Anterior cingulate cortex (tissue), 58 donors: ENCODE measurements at places on chromosomes 4 and X.

GRCh38 chr4:182140547-182140946 is 102.7 kb upstream of the TENM3 start:
- no peak for DNase-seq

- DNase-seq, result no peak
Observed at GRCh38 chr4:44662623-44663005, 11.2 kb upstream of the YIPF7 start.

- DNase-seq, result no peak
Observed at GRCh38 chr4:163164591-163164990, 2.1 kb downstream of the NAF1 start.

- DNase-seq, result no peak
Observed at GRCh38 chrX:134929808-134930207, 61.0 kb upstream of the SMIM10 start.

GRCh38 chr4:40253906-40254305 is 57.1 kb downstream of the RHOH start:
- no peak for DNase-seq

- no peak for DNase-seq
Observed at GRCh38 chr4:7416745-7417432, 17.8 kb downstream of the PSAPL1 start.

DNA sequence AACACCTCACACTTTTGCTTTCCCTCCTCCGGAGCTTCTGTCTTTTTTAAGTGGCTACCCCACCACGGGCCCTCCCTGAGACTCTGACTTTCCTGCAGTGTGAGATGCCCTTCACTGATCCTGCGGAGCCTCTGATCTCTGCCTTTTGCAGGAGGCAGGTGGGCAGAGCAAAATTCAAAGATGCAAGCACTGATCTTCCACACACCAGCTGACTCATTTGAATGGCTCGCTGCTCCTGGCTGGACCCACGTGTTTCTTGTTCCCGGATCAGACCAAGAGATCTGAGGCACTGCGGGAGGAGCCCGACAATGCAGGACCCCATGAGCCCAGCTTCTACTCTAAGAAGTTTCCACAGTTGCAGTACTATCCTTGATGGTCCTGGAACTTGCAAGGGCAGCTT is 1607.9 kb upstream of the TENM3 start:
- DNase-seq, result no peak

- DNase-seq, result no peak
Observed at GRCh38 chr4:11720292-11720691, 291.6 kb upstream of the HS3ST1 start.

- no peak for DNase-seq
Observed at GRCh38 chrX:17299206-17299605, 75.8 kb upstream of the NHS start.

DNA sequence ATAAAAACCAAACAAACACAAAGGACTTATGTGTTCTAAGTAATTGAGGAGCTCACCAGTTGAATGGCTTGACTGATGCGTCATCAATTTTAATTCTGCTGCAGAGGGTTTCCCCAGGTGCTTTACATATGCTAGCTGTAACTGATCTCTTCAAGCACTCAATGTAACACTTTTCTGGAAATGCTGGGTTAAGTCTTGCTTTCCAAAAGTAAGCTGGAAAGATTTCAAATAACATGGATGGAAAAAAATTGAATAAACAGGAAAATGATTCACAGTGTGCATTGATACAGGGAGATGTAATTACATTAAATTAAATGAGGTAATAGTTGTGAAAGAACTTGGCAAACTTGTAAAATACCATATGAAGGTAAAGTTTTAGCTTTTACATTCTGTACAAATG is 186.7 kb upstream of the WDFY3 start:
- no peak for DNase-seq

DNA sequence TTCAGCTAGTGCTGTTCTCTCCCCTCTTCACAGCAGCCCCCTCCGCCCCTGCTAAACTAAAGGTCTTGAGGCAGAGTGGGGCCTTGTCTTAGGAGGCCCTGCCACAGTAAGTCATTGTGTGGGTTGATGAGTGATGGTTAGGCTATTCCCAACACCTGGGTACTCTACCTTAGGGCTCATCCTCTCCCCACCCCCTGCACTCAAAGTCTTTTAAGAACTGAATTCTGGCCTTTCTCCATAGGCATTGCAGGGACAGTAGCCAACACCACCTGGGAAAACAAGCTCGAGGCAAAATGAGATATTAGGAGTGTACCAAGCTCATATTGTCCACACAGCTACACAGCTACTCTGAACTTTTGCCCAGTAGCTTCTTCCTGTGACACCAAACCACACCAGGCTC is 42.5 kb downstream of the RAB40AL start:
- DNase-seq, result no peak

GRCh38 chrX:119240356-119240755 is 4.3 kb downstream of the PGRMC1 start:
- no peak for DNase-seq
